ENCODE measurements at places on chromosomes 16 and 17. TPM values are rescaled to one million over a fixed set of nuclear protein-coding genes. Genes with fewer than 3 reads are reported as not detected.
A peak's percentile ranks its signal among the peaks of the same experiment; 100 is the strongest.

PLA2G10 gene
- 0.39 TPM for polyA plus RNA-seq

NTN3 gene
- 3.9 TPM for polyA plus RNA-seq

P4HB gene
- polyA plus RNA-seq: 254 TPM

CMTM2 gene
- polyA plus RNA-seq: 1.5 TPM

DNA sequence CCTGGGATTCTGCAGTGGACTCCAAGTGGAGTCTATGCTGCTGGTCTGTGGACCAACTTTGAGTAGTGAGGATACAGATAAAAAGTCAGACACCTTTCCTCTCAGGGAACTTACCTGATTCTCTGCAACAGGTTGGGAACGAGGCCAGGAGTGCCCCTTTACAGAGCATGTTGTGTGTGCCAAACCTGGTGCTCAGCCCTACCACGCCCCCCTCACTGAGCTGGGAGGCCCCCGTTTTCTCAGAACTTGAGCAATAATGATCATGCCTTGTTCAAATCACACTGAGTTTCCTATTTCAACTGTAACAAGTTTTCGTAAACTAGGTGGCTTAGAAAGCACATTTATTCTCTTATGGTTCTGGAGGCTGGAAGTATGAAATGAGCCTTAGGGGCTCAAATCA is 182.0 kb downstream of the COPRS start:
- no peak for DNase-seq

- no peak for DNase-seq
Observed at GRCh38 chr16:4018391-4018790, 97.9 kb downstream of the ADCY9 start.

DNA sequence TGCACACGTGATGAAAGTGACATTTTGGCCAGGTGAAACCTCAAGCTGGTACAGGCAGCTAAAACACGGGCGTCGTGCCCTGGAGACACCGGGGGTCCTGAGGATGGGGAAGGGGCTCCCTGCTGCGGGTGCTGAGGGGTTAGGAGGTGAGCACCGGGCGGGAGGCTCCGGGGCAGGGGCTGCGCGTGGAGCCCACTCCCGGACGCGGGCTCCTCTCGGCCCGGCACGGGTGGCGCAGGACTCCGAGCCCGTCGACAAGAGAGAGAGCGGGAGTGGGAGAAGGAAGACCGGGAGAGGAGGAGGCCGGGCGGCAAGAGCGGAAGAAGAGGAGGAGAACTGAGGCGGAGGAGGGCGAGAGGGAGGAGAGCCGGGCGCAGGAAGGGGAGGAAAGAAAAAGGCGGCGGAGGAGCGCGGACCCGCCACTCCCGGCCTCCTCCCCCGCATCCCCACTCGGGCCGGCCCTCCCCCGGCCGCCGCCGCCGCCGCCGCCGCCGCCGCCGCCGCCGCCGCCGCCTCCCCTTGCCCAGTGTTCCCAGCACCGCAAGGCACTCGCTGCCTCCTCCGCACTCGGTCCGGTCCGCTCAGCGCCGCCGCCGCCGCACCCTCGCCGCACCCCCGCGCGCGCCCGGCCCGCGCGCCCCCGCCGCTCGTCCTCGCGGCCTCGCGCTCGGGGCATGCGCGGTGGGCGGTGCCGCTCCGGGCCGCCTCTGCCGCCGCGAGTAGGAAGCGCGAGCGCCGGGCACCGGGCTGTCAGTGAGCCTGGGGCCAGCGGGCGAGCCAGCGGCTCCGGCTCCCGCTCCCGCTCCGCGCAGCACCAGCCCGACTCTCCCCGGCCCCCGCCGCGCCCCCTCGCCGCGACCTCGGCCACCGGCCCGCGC is at the start of gene PRKCA:
Gene PRKCA (plus strand): TSS at position 750 of the 878 bp plus-strand sequence.
- DNase-seq: peak; percentile 56

- DNase-seq: no peak
Observed at GRCh38 chr17:50278526-50279180, 4.4 kb downstream of the TMEM92 start.
